ENCODE measurements at places on chromosomes 7 and 10.

DNA sequence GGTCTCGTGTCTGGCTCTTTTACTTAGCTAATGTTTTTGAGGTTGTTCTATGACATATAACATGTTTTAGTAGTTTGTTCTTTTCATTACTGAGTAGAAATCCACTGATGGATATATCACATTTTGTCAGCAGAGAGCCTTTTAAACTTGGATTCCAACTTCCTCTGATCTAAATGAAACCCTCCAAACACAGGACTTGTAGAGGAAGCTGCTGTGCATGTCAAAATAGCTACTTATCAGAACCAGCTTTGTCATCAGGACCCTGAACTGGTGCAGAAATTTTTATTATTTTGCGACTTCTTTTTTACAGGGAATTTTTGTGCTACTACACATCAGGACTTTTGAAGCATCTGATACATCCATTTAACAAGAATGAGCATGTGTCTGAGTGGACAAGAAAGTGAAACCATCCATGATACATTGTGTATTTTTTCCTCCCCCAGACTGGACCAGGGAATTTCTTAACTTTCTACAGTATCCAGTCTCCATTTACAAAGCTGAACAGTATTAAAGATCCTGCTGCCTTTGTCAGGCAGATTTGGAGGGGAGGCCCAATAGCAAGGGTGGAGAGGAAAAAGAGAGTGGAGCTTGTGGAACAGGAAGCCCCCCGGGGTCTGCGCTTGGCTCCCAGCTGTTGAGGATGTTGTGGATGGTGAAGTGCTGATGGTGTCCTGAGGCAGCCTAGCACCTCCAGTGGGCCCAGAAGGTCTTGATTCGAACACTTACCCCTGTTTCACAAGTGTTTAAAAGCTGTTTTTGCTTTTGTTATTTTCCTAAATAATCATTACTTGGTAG is 29.3 kb upstream of the MTPAP start:
- no peak for DNase-seq

DNA sequence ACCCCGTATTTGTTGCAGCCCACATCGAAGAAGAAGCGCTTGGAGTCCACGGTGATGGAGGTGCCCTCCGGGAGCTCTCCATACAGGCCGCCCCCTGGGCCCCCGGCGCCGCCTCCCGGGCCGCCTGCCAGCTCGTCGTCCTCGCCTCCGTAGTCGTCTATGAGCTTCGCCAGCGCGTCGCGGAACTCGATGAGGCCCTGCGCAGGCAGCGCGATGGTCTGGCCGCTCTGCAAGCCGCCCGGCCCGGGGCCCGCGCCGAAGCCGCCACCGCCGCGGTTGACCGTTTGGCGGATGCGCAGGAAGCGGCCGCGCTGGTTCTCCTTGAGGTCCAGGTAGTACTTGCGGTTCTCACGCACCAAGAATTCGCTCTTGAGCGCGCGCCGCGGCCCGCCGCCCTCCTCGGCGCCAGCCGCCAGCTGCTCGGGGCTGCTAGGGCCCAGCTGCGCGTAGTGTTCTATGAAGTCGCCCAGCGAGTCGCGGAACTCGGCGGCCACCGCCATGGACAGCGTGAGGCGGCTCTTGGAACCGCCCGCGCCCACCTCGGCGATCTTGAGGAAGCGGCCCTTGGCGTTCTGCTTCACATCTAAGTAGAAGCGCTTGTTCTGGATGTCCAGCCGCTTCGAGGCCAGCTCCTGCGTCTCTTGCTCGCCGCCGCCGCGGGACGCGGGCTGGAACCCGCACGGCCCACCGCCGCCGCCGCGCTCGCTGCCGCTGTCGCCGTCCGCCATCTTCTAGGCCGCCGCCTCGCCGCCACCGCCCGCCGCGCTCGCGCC is 523 bp downstream of the PURB start:
- peak; percentile 12 for DNase-seq

DNA sequence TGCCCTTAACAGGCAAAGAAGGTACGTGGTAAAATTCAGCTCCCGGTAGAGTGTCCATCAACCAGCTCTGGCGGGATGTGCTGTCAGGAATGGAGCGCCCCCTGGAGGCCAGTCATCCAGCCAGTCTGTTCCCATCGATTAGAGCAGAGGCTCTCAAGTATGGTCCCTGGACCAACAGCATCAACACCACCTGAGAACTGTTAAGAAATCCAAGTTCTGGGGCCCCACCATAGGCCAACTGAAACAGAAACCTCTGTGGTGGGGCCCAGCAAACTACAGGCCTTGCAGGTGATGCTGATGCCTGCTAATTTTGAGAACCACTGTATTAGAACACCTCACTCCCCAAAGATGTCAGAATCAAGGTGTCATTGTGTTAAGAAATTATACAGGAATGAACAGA is 109.2 kb downstream of the DPY19L1 start:
- DNase-seq: no peak

DNA sequence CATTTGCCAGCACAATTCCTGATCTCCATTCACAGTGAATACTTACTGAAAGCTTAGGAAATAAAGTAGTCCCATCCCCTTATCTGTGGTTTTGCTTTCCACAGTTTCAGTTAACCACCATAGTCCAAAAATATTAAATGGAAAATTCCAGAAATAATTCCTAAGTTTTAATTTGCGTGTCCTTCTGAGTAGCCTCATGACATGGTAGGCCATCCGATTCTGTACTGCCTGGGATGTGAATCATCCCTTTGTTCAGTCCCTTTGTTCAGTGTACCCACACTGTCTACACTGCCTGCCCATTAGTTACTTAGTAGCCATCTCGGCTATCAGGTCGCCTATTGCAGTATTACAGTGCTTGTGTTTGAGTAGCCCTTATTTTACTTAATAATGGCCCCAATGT is 14.2 kb downstream of the RAB11FIP2 start:
- no peak for DNase-seq

All from AG09319 (cell line).